ENCODE measurements at places on chromosomes 16 and 17.

DNA sequence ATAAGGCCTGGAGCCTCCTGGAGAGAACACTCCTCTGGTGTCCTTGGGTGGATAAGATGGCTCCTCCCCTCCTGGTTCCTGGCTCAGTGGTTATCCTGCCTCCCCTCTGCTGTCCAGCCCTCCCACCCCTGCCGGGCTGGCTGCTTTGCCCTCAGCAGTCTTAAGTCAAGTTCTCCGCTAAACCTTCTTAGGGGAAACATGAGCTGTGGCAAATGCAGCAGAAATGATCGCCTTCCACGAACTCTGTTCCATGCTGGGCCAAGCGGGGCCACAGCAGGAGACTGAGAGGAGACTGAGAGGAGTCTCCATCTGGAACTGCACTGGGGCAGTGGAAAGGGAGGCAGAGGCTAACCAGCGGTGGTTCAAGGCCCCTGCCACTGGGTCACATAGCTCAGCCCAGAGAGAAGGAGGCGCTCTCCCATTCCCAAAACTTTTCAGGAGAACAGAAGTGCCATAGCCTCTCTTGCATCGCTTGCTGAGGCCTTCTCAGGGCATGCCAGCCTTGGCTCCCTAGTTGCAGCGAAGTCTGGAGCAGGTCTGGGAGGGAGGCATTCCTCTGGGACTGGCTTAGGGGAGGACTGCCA is 26.9 kb downstream of the TNS4 start:
- no peak for DNase-seq

GRCh38 chr16:27499659-27500055 is 50.1 kb downstream of the GTF3C1 start:
- no peak for DNase-seq

DNA sequence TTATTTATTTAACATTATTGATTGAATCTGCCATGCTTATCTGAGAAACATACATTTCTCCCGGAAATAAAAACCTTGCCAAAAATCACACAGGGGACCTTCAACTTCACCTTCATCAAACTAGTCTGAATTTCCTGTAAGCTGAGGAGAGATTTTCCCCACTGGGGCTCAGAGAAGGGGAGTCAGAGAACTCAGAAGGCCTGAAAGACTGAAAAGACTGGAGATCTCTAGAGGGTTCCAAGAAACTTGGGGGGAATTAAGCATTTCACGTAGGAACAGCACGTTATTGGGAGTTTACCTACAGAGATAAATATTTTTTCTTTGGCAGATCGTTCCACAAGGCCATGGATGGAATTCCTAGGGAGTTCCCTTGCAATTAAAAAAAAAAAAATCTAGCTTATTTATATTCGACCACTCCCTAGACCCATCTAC is 528 bp upstream of the NOL11 start:
- DNase-seq = no peak

DNA sequence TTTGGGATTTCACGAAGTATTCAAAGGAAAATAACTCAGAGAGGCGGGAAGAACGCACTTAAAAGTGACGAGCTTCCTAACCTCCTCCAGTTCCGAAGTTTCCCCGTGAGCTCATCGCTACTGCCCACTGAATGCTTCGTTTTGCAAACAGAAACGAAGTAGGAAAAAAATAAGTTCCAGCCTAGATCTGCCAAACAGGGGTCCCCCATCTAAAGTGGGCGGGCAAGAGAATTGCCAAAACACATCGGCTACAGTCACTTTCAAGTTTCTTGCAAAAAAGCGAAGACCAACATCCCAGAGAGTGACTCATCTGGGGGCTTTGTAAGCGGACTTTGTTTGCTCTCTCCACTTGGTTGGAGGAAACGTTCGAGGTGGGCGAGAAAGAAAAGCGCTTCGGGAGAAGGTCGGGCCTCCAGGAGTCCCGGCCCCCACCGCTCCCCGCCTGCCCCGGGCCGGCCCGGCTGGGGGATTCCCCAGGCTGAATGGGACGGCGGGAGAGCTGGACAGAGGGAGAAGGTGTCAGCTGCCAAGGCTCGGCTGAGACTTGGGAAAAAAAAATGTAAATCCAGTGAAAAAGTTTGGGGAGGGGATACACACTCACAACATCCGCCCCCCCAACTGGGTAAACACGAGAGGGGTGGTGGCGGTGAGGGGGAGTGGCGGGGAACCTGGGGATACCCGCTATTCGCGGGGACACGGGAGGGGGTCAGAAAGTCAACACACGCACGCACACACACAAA is 1.0 kb downstream of the VEZF1 start:
- peak; percentile 49 for DNase-seq

- DNase-seq = no peak
Observed at GRCh38 chr16:50842589-50842988, 100.7 kb downstream of the CYLD start.

GRCh38 chr16:67177743-67178699 is 5.7 kb downstream of the MATCAP1 start:
- DNase-seq = peak; percentile 76

- no peak for DNase-seq
Observed at GRCh38 chr17:58822148-58823050, 66.7 kb downstream of the PPM1E start.

GRCh38 chr17:73320601-73321264 is 8.9 kb upstream of the CDC42EP4 start:
- no peak for DNase-seq

All from CD4-positive, alpha-beta T cell treated with Interleukin-21 for 1 hour (primary cell).